ENCODE measurements at places on chromosomes 11 and 22.

GRCh38 chr11:101738452-101738851 is 154.6 kb upstream of the TRPC6 start:
- DNase-seq, result no peak

GRCh38 chr22:50282361-50283155 is 12.4 kb upstream of the MAPK11 start:
- no peak for DNase-seq

DNA sequence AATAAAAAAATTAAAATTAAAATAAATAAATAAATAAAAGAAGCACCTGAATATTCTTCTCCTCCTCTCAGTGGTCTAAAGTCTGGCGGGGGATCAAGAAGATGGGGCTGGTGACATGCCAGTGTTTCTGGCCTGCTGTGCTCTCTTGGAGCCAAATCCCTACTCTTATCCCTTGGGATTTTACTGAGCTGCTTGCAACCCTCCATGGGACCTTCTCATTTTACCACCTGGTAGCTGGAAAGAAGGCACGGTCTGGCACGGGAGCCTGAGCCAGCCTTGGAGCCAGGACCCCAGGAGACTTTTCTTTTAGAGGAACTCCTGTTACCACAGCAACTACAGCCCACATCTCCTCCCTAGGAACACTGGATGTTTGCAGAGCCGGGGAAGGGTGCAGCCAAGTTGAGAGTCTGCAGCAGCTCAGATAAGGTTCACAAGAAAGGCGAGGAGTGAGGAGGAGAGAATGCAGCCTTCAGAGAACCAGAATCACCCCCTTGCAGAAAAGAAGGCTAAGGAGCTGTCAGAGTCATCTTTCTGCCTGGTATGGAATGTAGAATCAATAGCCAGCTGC is 21.4 kb downstream of the CD6 start:
- no peak for DNase-seq

- no peak for DNase-seq
Measured at GRCh38 chr11:95266751-95267374, 35.9 kb upstream of the SESN3 start.

- DNase-seq, result no peak
Measured at GRCh38 chr11:69364921-69365320, 71.0 kb downstream of the MYEOV start.

GRCh38 chr11:43954241-43954640 is 11.8 kb downstream of the C11orf96 start:
- no peak for DNase-seq

GRCh38 chr22:38174626-38175025 is 7.0 kb downstream of the PLA2G6 start:
- no peak for DNase-seq

All from stimulated activated CD4-positive, alpha-beta T cell treated with anti-CD3 and anti-CD28 coated beads, Interleukin-2, amount 100 ng/mL, for 4 hours (primary cell).